ENCODE measurements at places on chromosomes 7 and 10.
A peak's percentile ranks its signal among the peaks of the same experiment; 100 is the strongest.

DNA sequence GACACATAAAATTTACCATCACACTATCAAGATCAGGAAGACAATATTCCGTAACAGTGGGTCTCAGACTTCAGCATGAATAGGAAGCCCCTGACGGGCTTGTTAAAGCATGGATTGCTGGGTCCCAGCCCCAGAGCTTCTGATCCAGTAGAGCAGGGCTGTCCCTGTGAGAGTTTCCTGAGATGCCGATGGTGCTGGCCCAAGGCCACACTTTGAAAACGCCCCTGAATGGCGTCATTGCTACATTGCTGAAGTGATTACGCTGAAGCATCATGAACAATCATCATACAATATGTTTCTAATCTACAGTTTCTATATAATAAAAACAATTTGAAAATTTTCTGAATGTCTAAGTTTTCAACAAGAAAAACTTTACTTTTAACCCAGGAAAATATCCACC is 38.0 kb upstream of the TMEM72 start:
- no peak for DNase-seq

DNA sequence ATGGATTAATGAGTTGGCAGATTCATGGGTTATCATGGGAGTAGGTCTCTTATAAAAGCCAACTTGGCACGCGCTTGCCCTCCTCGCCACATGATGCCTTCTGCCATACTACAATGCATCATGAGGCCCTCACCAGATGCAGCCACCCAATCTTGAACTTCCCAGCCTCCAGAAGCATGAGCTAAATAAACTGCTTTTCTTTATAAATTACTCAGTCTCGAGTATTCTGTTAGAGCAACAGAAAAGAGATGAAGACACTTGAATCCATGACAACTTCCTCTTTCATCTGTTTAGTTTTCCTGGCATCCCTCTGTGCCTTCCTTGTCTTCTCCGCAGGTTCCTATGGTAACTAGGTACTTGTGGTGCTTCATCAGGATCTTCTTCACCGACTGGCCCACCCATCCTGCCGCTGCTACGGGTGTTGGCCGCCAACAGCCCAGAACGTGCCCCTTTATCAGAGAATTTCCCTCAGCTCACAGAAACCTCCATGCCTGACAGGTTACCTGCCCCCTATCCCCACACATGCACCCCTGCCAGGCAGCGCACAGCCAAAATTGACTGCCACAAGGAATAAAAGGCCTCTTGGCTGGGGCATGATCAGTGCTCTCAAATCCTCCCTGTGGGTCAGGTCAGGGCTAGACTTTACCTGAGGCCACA is 28.0 kb upstream of the PPIF start:
- no peak for DNase-seq

- DNase-seq: no peak
These were observed 348.2 kb upstream of the C7orf33 start for GRCh38 chr7:148242294-148242821.

DNA sequence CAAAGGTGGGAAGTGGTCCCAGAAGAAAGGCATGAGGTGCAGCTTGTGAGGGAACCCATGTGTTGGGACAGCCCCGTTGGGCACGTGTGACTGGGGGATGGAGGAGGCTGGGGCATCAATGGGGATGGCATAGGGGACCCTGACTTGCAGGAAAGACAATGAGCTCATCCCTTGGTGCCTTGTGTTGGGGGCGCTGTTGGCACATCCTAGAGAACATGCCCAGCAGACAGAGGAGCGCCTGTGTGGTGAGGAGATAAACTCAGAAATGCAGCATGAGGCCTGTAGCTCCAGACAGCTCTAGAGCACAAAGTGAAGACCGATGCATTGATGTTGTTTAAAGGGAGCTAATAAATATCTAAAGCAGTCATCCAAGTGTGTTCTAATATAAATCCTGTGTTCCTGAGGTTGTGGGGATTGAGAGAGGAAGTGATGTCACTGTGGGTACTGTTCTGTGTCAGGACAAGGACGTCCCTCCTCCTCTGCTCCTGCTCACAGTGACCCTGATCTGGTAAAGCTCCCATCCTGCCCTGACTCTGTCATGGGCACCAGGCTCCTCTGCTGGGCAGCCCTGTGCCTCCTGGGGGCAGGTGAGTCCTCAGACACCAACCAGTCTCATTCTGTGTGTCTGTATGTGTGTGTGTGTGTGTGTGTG is 126.1 kb upstream of the PRSS58 start:
- DNase-seq: no peak

DNA sequence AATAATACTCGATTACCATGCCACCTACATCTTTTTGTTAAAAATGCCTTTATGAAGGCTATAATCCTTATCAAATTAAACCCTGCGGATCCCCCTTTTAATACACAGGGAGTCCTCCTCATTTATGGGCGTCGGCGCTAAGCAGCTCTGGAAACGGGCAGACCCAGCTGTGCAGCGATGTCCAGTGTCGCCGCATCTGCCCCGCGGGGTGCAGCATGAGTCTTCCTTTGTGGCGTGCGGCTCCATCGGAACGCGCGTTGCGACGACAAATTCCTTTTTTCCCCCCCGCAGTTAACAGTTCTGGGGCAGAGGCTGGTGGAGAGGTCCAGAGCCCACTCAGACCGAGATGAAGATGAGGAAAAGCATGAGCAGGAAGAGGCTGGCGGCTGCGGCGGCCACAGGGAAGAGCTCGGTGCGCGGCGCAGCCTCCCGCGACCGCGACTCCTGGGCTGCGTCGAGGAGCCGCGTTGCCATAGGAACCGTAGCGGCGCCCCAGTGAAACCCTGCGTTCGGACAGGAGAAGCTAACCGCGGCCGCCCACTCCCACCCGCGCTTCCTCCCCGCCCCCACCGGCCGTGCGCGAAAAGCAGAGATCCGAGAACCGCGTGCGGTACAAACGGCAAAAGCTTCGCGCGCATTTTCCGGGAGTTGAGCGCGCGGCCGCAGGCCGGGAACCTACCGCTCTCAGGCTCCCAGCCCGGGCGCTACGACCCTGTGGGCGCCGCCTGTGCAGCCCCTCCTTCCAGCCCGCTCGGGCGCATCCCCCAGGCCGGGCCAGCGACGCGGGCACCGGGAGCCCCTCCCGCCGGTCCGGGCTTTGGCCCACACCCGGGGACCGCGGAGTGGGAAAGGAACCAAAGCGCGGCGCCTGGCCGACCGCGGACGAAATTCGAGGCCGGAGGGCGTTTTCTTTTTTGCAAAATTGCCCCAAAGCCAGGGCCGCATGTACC is 130.6 kb downstream of the SPAG6 start:
- no peak for DNase-seq

DNA sequence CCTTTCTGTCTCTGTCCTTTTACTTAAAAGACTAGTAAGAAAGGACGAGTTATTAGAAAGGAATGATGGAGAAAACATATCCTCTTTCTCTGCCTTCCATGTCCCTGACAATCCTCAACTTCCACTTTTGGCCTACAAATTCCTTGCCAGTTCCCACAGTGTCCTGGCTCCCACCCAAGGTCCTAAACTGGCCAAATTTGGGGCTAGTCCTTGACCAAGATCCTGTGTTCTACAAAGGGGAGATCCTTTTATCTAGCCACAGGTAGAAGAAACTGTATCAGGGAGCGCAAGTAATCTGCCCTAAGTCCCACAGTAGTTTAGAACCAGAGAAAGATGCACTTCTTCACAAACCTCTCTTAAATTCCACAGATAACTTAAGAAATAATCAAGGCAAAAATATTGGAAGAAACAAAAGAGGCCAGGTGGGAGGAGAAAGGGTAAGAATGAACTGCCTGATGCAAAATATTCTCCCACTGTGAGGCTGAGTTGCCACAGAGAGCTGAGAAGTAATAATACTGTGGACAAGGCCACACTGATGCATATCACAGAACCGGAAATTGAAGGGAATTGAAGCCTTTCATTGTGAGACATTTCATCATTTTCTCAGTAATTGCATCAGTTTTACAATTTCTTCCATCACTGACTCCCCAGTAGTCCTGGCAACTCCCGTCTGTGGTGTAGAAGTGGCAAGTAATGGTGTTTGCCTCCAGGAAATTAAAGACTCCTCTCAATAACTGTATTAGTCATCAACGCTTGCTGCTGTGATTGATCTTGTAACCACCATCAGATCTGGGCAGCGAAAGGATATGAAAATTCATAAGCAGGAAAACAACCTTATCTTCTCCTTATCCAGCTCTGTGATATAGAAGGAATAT is 47.2 kb downstream of the DNAJC12 start:
- DNase-seq: no peak

GRCh38 chr7:75639886-75640190 is 98.9 kb downstream of the HIP1 start:
- DNase-seq: no peak

DNA sequence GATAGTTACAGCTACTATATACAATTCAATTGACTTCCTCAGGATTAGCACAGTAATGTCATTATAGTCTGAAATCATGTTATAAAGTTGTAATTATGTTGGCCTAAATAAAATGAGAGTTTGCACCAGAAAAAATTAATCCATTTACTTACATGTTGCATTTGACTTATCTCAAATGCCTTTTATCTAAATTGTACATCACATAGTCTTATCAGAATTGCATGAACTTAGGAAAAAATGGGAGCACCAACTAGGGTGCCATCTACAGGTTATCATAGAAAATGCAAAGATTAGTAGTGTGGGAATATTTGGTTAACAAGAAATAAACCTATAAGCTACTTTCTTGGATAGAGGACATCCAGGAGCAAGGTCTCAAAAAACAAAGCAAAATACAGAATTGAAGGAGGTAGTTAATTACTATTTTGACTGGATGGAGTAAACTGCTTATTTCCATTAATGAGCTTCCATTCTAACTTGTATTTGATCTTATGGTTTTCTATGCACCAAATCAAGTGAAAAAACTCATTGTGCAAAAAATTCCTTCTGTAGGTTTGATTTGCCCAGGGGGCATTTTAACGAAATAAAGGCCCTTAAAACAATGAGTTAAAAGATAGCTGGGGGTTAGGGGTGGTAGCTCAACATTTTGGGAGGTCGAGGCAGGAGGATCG is 60.0 kb upstream of the ORC5 start:
- no peak for DNase-seq

DNA sequence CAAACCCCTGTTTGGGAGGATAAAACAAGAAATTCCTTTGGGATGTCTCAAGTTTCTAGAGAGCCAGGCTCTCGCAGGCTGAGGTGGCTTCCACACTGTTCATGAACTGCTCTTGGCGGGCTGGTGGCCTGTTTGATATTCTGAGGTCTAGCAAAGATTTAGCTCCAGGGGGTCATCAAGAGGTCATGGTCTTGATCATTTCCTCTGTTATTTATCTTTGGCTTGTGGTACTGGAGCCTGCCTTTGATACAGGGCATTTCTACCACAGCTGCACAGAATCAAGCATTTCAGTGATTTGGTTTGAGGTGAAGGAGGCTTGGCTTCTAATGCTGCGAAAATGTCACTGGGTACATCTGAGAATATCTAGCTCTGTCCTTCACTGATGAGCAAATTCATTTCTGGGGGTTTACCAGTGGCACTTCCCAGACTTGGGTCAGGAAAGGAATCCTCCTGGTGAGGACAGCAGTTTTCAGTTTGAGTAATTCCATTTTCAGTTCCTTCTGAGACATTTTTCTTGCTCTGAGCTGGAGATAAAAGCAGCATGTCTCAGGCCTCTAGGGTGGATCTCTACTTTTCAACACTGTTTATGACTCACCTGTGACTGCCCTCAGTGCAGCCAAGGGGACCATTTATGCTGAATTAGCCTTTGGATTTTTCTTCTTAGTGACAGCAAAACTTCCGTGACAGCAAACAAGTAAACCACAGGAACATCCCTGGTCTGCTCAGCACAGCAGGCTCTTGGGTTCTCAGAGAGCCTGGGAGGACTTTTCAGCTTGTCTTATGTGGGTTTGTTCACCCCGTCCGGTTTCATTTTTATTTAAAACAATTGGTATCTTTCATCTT is 312.0 kb downstream of the RNLS start:
- DNase-seq: peak; percentile 47

- DNase-seq: no peak
These were observed 5.6 kb upstream of the VSTM4 start for GRCh38 chr10:49120911-49121310.

GRCh38 chr10:77770868-77771175 is 133.2 kb upstream of the KCNMA1 start:
- no peak for DNase-seq

DNA sequence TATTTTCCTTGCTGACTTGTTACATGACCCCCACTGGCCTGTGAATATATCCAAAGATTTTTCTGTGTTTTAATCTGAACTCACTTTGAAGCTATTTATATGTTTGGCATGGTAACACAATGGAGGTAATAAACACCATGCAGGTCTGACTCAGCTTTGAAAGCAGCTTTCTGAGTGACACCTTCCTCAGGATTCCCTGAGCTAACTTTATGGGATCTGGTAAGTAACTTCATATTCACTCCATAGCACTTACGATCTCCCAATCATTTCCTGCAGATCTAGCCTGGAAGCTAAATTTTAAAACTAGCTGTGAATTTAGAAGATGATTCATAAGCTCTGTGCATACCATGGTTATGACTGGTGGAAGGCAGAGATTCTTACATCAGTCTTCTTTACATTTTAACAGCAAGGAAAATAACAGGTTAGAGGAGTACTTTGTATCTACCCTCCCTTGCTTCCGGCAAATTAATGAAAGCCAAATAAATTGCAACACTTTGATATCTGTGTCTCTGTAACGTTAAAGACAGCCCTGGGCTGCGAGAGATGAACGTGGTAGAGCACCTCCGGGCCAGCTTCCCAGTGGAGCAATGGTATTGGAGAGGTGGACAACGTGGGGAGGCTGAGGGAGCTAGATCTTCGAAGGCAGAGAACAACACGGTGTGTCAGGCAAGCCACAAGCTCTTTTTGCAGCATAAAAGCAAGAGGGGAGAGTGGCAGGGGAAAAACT is 170.2 kb upstream of the KLF14 start:
- no peak for DNase-seq

Data from central memory CD8-positive, alpha-beta T cell (primary cell).